A673 (cell line): ENCODE measurements at places on chromosomes 7 and 10. TPM values are rescaled to one million over a fixed set of nuclear protein-coding genes. Genes with fewer than 3 reads are reported as not detected.

DNA sequence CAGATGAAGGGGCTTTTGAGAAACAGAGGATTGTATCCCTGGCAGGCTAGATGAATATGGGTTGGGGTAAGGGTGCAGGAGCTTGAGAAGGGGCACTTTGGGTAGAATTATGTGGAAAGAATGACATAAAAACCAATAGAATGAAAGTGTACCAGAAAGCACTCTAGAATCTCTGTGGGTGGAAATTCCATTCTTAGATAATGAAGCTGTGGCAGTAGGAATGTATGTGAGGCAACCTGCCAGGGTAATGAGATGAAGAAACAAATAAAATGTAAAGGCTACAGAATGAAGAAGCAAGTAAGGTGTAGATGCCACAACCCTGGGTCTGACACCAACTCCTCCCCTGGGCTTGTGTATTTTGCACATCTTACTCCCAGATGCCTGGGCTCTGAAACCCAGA lies 16.8 kb downstream of the NOBOX start:
- no peaks in the 10 kb centered on the region for H3K4me1 ChIP-seq
- H3K4me3 ChIP-seq = no peak overlapping the region
- no peaks in the 10 kb centered on the region for H3K36me3 ChIP-seq

SLC18A3 gene
- 0.28 and 0.30 TPM in 2 replicates for total RNA-seq

DNA sequence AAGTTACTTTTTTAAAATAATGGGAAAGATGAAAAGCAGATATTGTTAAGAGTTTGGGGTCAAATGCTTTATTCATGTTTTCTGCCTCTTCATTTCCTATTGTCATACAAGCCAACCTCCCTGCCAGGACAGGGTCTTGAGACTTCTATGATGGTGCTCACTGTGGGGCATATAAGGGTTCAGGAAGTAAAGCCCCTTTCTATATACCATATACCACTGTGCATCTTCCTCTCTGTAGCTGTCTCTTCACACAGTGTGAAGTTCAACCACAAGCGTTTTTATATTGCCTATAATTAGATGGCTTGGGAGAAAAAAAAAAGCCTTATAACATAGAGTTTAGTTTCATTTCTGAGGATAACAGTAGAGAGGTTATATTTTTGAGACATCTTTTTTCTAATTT lies 389.8 kb upstream of the SORCS1 start:
- no peaks in the 10 kb centered on the region for H3K36me3 ChIP-seq
- H3K27ac ChIP-seq = no peak overlapping the region
- H3K4me3 ChIP-seq = no peak overlapping the region
- no peaks in the 10 kb centered on the region for H3K27me3 ChIP-seq
- no peaks in the 10 kb centered on the region for H3K4me1 ChIP-seq

GRCh38 chr7:146054909-146055308 lies 61.7 kb upstream of the CNTNAP2 start:
- H3K4me1 ChIP-seq = no peaks in the 10 kb centered on the region
- no peak for DNase-seq
- H3K4me3 ChIP-seq = no peak overlapping the region
- no peaks in the 10 kb centered on the region for H3K27me3 ChIP-seq
- no peak overlapping the region for H3K27ac ChIP-seq

GRCh38 chr10:75982611-75983369 lies 551.4 kb downstream of the LRMDA start:
- H3K4me3 ChIP-seq = no peak overlapping the region
- DNase-seq = no peak
- no peaks in the 10 kb centered on the region for H3K4me1 ChIP-seq
- H3K27me3 ChIP-seq = peaks cover 21% of the 10 kb centered on the region

SUN3 gene
- not detected in 2 replicates for total RNA-seq

DNA sequence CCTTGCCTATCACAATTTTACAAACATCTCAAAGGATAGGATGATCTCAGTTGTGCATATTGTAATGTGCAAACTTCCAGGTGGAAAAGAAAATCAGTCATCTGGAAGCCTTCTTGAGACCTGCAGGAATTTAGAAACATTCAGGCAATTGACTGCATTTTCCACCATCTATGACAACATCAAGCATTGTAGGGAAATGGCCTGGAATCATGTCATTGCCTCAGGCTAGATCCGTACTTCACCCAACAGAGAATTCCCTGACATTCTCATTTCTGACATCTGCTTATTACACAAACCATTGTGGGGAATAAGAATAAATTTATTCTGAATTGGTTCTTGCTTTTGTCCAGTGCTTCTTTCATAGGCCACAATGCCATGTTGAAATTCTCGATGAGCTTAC lies 124.9 kb upstream of the NPVF start:
- no peak overlapping the region for H3K27ac ChIP-seq
- no peak for DNase-seq
- H3K4me1 ChIP-seq = no peaks in the 10 kb centered on the region
- peaks cover 23% of the 10 kb centered on the region for H3K27me3 ChIP-seq
- no peak overlapping the region for H3K4me3 ChIP-seq
- no peaks in the 10 kb centered on the region for H3K36me3 ChIP-seq

- no peaks in the 10 kb centered on the region for H3K36me3 ChIP-seq
- no peak for DNase-seq
- H3K27ac ChIP-seq = no peak overlapping the region
- peaks cover 12% of the 10 kb centered on the region for H3K4me1 ChIP-seq
- H3K4me3 ChIP-seq = no peak overlapping the region
- no peaks in the 10 kb centered on the region for H3K27me3 ChIP-seq
These were observed 63.9 kb upstream of the CHST15 start for GRCh38 chr10:124157271-124157681.

DNA sequence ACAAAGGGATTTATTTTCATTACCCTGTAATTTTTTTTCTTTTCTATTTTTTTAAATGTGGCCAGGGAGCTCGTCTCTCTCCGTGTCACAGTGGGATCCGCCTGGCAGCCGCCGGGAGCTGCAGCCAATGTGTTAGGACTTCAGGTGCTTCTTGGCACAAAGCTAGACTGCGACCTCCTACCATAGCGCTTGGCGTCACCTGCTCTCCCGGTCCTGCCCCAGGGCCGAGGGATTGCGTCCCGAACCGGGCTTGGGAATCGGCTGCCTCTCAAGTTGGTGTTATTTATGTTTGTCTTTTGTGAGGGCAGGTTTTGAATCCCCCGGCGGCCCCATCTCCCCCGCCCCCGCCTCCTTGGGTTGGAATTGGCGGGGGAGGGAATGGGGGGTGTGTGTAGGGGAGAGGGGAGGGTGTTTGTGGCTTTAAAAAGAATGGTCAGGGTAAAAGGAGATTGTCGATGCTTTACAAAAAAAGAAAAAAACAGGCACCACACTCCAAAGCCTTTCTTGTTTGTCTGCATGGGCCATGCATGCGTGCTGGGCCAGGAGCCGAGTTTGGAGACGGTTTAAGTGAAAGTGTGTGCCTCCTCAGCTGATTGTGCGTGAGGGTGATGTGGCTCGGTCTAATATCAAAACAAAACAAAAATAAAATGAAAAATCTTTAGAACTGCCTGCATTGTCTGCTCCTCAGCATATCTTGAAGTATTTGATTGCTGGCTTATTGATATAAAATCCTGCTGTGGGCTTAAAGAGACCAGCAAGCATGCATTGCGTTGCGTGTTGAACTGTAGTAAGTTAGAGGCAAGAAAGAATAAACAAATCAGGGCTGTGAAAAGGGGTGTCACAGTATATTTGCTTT lies 1.2 kb downstream of the PPP1R9A start:
- peak overlapping the region; percentile 75 for H3K27ac ChIP-seq
- peak overlapping the region; percentile 66 for H3K4me3 ChIP-seq
- H3K4me1 ChIP-seq = peaks cover 16% of the 10 kb centered on the region
- peak; percentile 54 for DNase-seq
- no peaks in the 10 kb centered on the region for H3K27me3 ChIP-seq

CFAP46 gene
- 1.3 and 1.9 TPM in 2 replicates for total RNA-seq

ASIC3 gene
- total RNA-seq = 4.5 and 6.7 TPM in 2 replicates

DNA sequence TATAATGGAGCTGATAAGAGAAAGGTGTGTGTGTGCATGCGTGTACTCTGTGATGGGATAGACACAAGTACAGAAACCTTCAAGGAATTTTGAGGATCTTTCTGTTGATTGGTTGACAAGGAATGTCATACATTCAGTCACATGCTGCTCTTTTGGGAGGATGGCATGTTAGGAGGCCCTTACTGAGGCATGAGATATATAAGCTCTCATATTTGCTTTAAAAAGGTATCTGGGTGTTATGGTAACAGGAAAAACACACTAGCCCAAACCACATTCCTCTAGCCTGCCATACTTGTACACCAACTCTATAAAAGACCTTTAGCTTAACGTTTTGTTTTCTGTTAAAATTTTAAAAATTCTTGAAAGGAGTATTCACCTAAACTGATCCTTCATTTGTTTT lies 72.5 kb upstream of the EGFR start:
- H3K27ac ChIP-seq = no peak overlapping the region
- no peak overlapping the region for H3K4me3 ChIP-seq
- H3K36me3 ChIP-seq = no peaks in the 10 kb centered on the region

C10orf90 gene
- not detected in 2 replicates for total RNA-seq

DNA sequence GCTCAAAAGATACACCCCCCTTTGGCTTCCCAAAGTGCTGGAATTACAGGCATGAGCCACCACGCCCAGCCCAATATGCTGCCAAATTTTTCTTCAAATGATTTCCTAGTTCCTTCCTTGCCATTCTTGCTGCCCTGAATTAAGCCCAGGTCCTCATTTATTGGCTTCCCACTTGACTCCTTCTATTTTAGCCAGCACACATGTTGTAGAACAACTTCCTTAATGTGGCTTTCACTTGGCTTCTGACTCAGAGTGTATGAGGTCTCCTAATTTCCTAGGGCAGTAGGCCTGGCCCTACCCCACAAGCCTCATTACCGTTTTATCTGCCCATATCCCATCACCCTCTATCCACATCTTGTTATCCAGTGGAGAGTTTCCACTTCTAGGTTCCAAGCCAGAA lies 21.8 kb upstream of the HIPK2 start:
- H3K27me3 ChIP-seq = no peaks in the 10 kb centered on the region
- H3K4me3 ChIP-seq = no peak overlapping the region
- H3K36me3 ChIP-seq = no peaks in the 10 kb centered on the region
- DNase-seq = no peak
- H3K4me1 ChIP-seq = no peaks in the 10 kb centered on the region
- no peak overlapping the region for H3K27ac ChIP-seq

DNA sequence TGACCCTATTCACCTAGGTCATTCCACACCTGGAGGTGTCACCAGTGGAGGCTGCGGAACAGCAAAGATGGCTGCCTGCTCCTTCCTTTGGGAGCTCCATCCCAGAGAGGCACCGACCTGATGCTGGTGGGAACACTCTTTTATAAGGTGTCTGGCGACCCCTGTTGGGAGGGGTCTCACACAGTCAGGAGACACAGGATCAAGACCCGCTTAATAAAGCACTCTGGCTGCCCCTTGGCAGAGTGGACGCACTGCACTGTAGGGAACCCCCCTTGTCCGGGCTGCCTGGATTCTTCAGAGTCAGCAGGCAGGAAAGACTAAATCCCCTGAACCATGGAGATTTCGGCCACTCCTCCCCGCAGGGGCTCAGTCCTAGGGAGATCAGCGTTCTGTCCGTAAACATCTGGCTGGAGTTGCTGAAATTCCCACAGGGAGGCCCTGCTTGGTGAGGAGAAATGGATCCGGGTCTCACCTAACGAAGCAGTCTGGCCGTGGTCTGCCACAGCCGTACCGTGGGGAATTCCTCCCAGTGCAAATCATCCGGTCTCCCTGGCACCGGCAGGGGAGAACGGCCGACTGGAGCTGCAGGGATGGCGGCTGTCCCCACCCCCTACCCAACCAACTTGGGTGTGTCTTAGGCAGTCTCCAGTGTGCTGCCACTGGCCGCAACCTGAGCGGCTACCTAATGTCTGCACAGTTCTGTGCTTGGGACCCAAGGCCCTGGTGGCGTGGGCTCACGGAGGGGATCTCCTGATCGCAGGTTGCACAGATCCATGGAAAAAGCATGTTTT lies 66.1 kb downstream of the LSMEM1 start:
- peaks cover 14% of the 10 kb centered on the region for H3K27me3 ChIP-seq
- peak; percentile 38 for DNase-seq
- H3K4me1 ChIP-seq = no peaks in the 10 kb centered on the region
- no peak overlapping the region for H3K4me3 ChIP-seq
- no peak overlapping the region for H3K27ac ChIP-seq
- H3K36me3 ChIP-seq = no peaks in the 10 kb centered on the region

- H3K27me3 ChIP-seq = no peaks in the 10 kb centered on the region
- no peak for DNase-seq
- no peaks in the 10 kb centered on the region for H3K4me1 ChIP-seq
- no peak overlapping the region for H3K27ac ChIP-seq
- H3K4me3 ChIP-seq = no peak overlapping the region
These were observed 42.9 kb downstream of the CCDC186 start for GRCh38 chr10:114131094-114131493.

DNA sequence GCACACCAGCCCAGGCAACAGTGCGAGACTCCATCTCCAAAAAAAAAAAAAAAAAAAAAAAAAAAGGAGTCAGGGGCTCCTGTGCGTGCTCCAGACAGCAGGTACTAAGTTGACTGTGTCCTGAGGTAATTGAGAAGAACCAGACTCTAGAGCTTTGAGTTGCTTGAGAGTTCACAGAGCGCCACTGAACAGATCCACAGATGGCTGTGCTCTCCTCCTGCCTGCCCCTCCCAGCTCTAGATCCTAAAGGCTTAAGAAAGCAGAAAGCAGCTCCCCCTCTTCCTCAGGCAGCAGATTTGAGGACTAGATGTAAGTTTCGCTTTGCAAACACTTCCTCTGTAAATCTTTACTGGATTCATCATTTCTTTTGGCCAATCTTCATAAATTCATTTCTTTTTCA lies 38.7 kb downstream of the SHH start:
- H3K36me3 ChIP-seq = peaks cover 48% of the 10 kb centered on the region
- no peaks in the 10 kb centered on the region for H3K27me3 ChIP-seq
- no peak for DNase-seq
- H3K4me1 ChIP-seq = no peaks in the 10 kb centered on the region
- no peak overlapping the region for H3K4me3 ChIP-seq

DNA sequence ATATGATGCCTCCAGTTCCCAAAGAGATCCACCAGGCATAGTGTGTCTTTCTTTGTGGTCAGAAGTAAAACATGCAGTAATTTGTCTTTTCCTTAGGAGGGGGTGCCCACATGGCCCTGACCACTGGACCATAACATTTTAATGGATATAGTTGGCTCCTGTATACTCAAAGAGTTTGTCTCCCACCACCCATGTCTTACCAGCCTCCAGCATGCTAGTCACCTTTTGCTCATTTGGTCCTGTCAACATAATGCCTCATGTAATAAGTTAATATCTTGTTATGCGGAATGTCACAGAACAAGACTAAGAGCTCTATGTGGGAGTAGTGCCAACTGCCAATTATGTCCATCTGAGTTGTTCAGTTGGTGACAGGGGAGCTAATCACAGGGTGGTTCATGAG lies 83.4 kb upstream of the IFRD1 start:
- H3K27me3 ChIP-seq = no peaks in the 10 kb centered on the region
- no peak overlapping the region for H3K27ac ChIP-seq
- no peak overlapping the region for H3K4me3 ChIP-seq
- no peak for DNase-seq
- H3K36me3 ChIP-seq = no peaks in the 10 kb centered on the region

DNA sequence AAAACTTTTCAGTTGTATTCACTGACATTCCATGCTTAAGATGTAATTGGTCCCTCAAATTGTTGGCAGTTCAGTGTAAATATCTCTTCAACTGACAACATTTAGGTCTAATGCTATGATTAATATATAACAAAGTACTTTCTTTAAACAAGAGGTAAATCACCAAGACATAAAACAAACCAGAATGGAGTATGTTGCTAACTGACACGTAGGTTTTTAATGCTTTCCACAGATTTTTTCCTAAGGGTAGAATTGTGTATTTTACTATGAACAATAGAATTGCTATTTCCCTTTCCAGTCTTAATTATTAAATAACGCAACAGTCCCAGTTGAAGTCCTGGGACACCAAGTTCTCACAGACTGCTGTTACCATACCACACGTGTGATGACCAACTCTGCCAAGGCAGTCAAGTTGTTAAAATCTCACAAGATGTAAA lies 4.1 kb downstream of the JCAD start:
- H3K27ac ChIP-seq = peak overlapping the region; percentile 28
- peaks cover 6% of the 10 kb centered on the region for H3K36me3 ChIP-seq
- H3K4me1 ChIP-seq = peaks cover 63% of the 10 kb centered on the region
- peak overlapping the region; percentile 23 for H3K4me3 ChIP-seq
